ENCODE measurements at places on chromosomes 1 and 21. TPM values are rescaled to one million over a fixed set of nuclear protein-coding genes. Genes with fewer than 3 reads are reported as not detected.
A peak's percentile ranks its signal among the peaks of the same experiment; 100 is the strongest.

GRCh38 chr1:172154551-172154950 is 265.9 kb upstream of the C1orf105 start:
- ATAC-seq, result no peak

FAM131C gene
- total RNA-seq, result 1.0 TPM

DNA sequence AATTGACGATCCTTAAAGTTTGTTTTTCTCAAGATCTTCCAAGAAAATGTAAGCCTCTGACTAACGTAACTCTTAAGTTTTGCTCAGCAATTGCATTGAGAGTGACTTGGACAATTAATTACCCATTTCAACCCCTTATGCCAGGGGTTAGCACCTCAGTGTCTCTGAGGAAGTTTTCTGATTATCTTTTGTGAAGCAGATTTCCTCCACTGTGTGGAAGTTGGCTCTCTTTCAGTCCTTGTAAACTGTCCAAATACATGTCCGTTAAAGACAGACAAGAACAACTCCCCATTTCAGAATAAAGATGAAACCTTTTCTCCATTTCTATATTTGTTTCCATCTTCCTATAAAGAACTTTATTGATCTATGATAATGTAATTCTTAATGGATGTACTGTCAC is 296.4 kb upstream of the FMN2 start:
- ATAC-seq, result no peak

SMAP2 gene
- 13.7 TPM for total RNA-seq

DNA sequence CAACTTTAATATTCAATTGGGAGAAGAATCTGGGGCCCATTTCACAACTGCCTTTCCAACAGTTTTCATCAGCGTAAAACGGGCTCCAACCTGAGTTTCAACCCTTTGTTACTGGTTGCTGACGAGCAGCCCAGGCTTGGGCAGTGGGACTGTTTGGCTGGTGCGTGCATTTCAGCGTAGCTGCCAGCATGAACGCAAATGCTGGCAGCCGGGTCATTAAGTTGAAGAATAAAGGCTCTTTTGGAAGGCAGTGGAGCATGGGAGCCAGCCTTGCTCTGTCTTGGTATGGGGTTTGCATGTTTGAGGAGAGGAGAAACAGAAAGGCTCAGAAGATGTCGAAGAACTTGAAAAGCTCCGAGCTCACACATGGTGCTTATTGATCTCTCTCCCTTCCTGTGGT is 40.7 kb downstream of the WDR3 start:
- ATAC-seq, result peak; percentile 82
